Colonic mucosa (tissue), 4 donors: ENCODE measurements at places on chromosomes 16 and 17. TPM values are rescaled to one million over a fixed set of nuclear protein-coding genes. Genes with fewer than 3 reads are reported as not detected.

- DNase-seq: peak; percentile 51
- no peak overlapping the region for H3K4me3 ChIP-seq
- no peaks in the 10 kb centered on the region for H3K4me1 ChIP-seq
- H3K27ac ChIP-seq: peak overlapping the region; percentile 27
- H3K36me3 ChIP-seq: no peaks in the 10 kb centered on the region
Measured at GRCh38 chr16:30458561-30459394, 13.1 kb upstream of the SEPHS2 start.

GRCh38 chr16:17452922-17453321 lies 17.8 kb downstream of the XYLT1 start:
- H3K27ac ChIP-seq: no peak overlapping the region
- no peaks in the 10 kb centered on the region for H3K4me1 ChIP-seq
- no peaks in the 10 kb centered on the region for H3K27me3 ChIP-seq
- H3K36me3 ChIP-seq: no peaks in the 10 kb centered on the region

- H3K4me3 ChIP-seq: no peak overlapping the region
- H3K27me3 ChIP-seq: no peaks in the 10 kb centered on the region
- DNase-seq: no peak
- no peaks in the 10 kb centered on the region for H3K36me3 ChIP-seq
- peaks cover 36% of the 10 kb centered on the region for H3K4me1 ChIP-seq
Measured at GRCh38 chr17:74757502-74757901, 9.1 kb downstream of the NHERF1 start.

DNA sequence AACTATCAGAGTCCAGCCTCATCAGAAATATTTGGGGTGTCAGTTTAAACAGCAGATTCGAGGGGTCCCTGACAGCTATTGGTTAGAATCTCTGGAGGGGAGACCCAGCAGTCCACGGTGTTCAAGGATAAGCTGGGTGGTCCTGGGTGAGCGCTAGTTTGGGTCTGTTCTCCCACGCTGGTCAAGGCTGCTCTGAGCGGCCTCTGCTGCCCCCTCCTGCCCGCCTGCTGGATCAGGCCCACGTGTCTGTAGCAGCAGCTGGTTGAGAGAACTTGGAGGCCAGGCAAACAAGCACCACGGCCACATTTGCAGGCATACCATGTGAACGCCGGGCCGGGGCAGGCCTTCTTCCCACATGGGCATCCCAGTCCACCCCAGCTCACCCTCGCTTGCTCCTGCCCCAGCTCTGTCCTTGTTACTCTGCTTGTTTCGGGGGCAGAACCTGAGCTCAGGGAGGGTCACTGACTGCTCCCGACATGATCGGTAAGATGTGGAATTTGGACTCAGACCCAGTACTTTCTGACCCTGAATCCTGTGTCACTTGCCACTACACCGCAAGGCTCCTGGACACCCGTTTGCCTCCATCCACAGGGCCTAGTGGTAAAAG lies 7.4 kb downstream of the FOXF1 start:
- H3K4me3 ChIP-seq: no peak overlapping the region
- no peaks in the 10 kb centered on the region for H3K4me1 ChIP-seq
- DNase-seq: peak; percentile 64
- H3K27ac ChIP-seq: peak overlapping the region; percentile 65

- peak; percentile 78 for DNase-seq
- no peaks in the 10 kb centered on the region for H3K36me3 ChIP-seq
- H3K4me1 ChIP-seq: peaks cover 8% of the 10 kb centered on the region
- H3K27ac ChIP-seq: no peak overlapping the region
- H3K27me3 ChIP-seq: no peaks in the 10 kb centered on the region
Measured at GRCh38 chr17:7141824-7142223, 27.2 kb upstream of the ASGR2 start.

- peak; percentile 87 for DNase-seq
- no peaks in the 10 kb centered on the region for H3K4me1 ChIP-seq
- H3K27me3 ChIP-seq: no peaks in the 10 kb centered on the region
- H3K4me3 ChIP-seq: no peak overlapping the region
- no peaks in the 10 kb centered on the region for H3K36me3 ChIP-seq
Measured at GRCh38 chr16:77236063-77236511, 36.9 kb downstream of the SYCE1L start.

- H3K27ac ChIP-seq: no peak overlapping the region
- H3K4me1 ChIP-seq: no peaks in the 10 kb centered on the region
- DNase-seq: no peak
- H3K27me3 ChIP-seq: no peaks in the 10 kb centered on the region
- no peaks in the 10 kb centered on the region for H3K36me3 ChIP-seq
Measured at GRCh38 chr17:35865412-35866340, 3.0 kb downstream of the HEATR9 start.

NPIPB13 gene
- total RNA-seq: 1.6 TPM

DNA sequence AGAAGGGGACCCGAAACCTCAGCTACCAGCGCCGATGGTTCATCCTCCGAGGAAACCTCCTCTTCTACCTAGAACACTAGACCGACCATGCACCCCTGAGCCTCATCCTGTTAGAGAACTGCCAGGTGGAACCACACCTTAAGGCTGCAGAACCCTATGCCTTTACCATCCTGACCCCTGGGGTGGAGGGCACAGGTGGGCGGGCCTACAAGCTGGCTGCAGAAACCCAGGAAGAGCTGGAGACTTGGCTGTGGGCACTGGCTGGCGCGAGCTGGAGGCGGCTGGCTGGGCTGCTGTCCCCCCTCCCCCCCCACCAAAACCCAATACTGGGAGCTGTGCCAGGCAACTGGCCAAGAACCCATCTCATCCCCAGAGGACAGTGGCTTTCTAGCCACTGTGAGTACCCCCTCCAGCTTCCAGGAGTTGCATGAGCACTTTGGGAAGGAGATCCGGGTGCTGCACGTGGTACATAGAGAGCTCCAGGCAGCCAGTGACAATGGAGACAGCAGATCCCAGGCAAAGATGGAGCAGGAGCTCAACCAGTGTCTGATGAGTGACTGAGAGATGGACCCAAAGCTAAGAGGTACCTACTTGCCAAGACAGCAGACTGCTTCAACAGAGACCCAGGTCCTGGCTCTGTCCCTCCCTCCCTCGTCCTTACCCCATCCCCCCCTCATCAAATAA lies 1.4 kb upstream of the CD2BP2 start:
- peaks cover 8% of the 10 kb centered on the region for H3K36me3 ChIP-seq
- no peaks in the 10 kb centered on the region for H3K27me3 ChIP-seq
- peaks cover 7% of the 10 kb centered on the region for H3K4me1 ChIP-seq

GRCh38 chr16:7398536-7398935 lies 65.9 kb downstream of the RBFOX1 start:
- H3K36me3 ChIP-seq: no peaks in the 10 kb centered on the region
- DNase-seq: no peak
- H3K27ac ChIP-seq: no peak overlapping the region
- H3K4me1 ChIP-seq: no peaks in the 10 kb centered on the region
- no peaks in the 10 kb centered on the region for H3K27me3 ChIP-seq

SMPD3 gene
- total RNA-seq: 71.1 TPM

DNA sequence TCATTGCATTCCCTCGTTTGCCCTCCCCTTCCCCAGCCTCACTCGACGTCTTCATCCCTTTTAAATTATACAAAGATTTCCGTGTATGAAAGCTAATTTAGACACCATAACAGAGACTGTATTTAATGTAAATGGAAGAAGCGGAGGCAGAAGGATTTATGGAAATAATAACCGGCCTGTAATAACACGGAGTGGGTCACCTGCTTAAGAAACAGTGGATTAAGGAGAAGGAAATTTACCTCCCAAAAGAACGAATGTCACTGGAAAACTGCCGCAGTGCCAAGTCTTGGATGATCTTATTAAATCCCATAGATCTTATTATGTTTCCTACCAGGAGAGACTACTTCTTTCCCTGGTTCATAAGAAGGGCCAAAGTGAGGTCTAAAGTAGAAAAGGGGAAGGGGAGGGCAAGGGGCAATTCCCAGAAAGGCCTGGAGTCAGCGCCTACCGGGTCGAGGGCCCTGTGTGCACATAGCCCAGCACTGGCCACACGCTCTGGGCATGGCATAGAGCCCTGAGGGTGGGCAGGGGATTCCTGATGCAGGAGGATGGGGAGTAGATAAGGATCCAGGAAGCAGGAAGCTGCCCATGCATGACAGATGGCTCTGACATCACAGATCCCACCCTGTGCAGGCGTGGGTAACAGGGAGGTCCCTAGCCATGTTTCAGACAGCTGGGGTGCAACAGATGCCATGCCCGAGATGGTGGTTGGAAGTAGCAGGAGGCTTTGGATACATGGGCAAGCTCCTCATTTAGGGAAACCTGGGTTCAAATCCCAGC lies 56.2 kb upstream of the RPL38 start:
- H3K27ac ChIP-seq: no peak overlapping the region
- H3K36me3 ChIP-seq: no peaks in the 10 kb centered on the region
- DNase-seq: no peak
- no peak overlapping the region for H3K4me3 ChIP-seq

GRCh38 chr16:31215287-31216162 lies 1.4 kb downstream of the PYDC1 start:
- H3K4me1 ChIP-seq: peaks cover 11% of the 10 kb centered on the region
- no peak overlapping the region for H3K27ac ChIP-seq
- peaks cover 32% of the 10 kb centered on the region for H3K27me3 ChIP-seq
- no peaks in the 10 kb centered on the region for H3K36me3 ChIP-seq
- peak overlapping the region; percentile 44 for H3K4me3 ChIP-seq

DNA sequence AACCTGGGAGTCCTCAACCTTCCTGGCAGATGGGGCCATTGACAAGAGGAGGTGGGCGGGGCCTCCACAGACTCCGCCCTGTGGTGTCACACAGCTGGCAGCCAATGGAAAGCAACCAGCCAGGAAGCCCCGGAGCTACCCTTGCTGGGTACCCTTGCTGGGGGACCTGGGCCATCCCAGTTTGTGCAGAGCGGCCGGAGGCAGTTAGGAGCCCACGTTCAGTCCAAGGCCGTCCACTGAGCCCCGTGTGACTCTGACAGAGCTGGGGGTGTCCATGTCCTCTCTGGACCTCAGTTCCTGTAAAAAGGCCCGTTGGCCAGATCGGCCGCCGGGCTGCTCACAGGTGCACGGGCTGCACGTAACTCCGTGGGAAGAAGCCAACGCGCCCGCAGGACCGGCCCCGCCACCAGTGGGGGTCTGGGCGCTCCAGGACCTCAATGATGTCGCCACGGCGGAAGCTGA lies 17.1 kb upstream of the FAM83G start:
- H3K27me3 ChIP-seq: no peaks in the 10 kb centered on the region
- no peak overlapping the region for H3K4me3 ChIP-seq
- H3K36me3 ChIP-seq: no peaks in the 10 kb centered on the region
- DNase-seq: no peak
- no peak overlapping the region for H3K27ac ChIP-seq

KRTAP9-4 gene
- not detected for total RNA-seq

DNA sequence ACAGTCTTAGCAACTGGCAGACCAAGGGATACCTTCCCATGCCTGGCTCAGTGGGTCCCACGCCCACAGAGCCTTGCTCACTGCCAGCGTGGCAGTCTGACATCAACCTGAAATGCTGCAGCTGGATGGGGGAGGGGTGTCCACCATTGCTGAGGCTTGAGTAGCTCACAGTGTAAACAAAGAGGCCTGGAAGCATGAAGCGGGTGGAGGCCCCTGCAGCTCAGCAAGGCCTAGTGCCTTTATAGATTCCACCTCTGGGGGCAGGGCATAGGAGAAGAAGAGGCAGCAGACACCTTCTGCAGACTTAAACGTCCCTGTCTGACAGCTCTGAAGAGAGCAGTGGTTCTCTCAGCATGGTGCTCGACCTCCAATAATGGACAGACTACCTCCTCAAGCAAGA lies 263.2 kb downstream of the KIF2B start:
- H3K4me1 ChIP-seq: no peaks in the 10 kb centered on the region
- H3K36me3 ChIP-seq: no peaks in the 10 kb centered on the region
- H3K27ac ChIP-seq: no peak overlapping the region
- no peaks in the 10 kb centered on the region for H3K27me3 ChIP-seq
- no peak for DNase-seq
- H3K4me3 ChIP-seq: no peak overlapping the region

- H3K36me3 ChIP-seq: no peaks in the 10 kb centered on the region
- no peak for DNase-seq
- H3K27me3 ChIP-seq: no peaks in the 10 kb centered on the region
- H3K4me3 ChIP-seq: no peak overlapping the region
Measured at GRCh38 chr17:8749616-8750015, 5.0 kb upstream of the CCDC42 start.

KRT33B gene
- not detected for total RNA-seq

GRCh38 chr17:68231541-68231940 lies 16.3 kb upstream of the AMZ2 start:
- no peaks in the 10 kb centered on the region for H3K27me3 ChIP-seq
- H3K4me1 ChIP-seq: no peaks in the 10 kb centered on the region
- no peak overlapping the region for H3K27ac ChIP-seq
- DNase-seq: no peak
- no peak overlapping the region for H3K4me3 ChIP-seq
- no peaks in the 10 kb centered on the region for H3K36me3 ChIP-seq
